ENCODE measurements at places on chromosomes 6 and 20.

GRCh38 chr6:88843040-88843439 is 120.4 kb downstream of the RNGTT start:
- DNase-seq = no peak

- no peak for DNase-seq
These were observed 337.7 kb downstream of the HDGFL1 start for GRCh38 chr6:22907085-22907484.

- DNase-seq = no peak
These were observed 1959.8 kb upstream of the DEFB115 start for GRCh38 chr20:29297411-29298270.

DNA sequence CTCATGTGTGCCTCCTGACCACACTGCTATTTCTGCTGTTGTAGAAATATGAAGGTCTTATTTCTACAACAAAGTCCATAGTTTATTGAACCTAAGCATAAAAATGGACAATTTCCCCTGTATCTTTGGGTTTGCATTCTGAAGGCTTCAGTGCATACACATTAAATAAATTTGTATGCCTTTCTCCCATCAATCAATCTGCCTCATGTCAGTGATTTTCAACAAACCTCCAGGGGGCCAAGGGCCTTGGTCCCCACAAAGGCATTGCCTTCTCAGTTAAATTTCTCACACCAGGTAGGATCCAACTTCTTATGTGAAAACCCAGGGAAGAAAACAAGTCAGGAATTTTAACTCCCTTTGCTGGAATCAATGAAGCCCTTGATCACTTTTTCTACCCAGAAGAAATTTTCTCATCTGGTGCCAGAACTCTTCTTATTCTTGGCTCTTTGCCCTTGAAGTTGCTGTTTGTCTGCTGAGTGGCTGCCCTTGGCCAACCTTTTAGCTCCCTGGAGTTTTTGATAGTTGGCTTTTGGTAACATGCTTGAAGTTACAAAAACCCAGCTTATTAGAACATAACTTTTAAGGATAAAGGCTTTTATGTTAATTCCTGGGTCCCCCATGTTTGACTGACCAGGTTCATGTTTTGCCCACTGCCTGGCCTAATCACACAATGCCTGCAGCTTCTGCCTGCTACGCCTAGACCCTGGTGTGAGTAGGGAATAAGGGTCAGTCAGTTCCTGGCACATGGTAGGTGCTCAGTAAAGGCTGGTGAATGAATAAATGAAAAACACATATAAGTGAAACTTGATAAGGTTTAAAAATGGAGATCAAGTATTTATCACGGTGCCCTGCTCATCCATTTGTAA is 37.0 kb downstream of the SHLD1 start:
- DNase-seq = no peak

- no peak for DNase-seq
These were observed 176.9 kb upstream of the SUPT3H start for GRCh38 chr6:45554591-45554990.

DNA sequence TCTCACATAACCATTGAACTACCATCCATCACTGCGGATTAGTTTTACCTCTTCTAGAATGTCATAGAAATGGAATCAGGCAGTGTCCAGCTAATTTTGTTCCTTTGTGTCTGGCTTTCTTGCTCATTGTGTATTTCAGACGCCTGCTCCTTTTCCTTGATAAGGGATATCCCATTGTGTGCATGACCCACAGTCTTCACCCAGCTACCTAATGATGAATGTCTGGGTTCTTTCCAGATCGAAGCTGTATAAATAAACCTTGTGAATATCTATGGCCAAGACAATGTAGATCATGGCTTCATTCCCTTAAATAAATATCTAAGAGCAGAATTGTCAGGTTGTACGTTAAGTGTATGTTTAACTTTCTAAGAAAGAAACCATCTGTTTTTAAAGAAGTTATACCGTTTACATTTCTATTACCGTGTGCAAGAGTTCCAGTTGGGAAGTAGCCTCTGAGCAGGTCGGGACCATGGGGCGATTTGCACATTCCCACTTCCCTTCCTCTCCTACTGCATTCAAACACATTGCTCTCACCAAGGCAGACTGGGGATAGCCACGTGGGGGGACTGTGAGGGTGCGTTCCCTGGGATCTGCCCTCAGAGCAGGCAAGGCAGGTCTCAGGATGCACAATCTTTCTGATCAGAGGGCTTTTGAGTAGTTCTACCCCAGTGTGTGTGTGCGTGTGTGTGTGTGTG is 13.1 kb downstream of the CD93 start:
- no peak for DNase-seq

All from NCI-H2171 (cell line).